ENCODE measurements at places on chromosomes 5 and 9.

DNA sequence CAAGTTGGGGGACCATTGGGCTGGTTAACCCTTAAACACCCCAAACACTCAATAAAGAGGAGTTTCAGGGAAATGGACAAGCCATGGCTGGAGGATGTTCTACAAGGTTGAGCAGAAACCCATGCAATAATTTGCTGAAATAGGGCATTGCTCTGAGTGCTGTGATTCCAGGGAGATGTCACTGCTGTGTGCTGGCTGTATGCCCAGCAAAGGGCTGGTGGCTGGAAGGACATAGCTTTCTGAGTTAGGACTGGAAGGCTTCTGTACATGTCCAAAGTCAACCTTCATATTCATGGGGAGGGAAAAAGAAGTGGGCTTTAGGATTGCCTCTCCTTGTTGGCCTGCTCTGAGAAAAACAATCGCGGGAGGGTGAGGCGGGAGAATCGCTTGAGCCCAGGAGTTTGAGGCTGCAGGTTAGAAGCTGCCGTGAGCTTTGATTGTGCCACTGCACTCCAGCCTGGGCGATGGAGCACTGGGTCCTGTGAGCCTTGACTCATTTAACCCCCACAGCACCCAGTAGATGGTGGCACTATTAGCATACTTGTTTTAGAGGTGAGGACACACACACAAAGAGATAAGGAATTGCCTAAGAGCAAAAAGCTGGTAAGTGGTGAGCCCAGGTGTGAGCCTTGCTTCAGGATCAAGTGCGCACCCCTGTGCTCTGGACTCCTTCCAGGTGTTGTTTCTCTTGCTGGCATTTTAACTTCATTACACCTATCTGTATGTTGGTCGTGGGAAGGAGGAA is 20.4 kb downstream of the IL12B start:
- no peak for DNase-seq

GRCh38 chr9:123131258-123131657 is 97.8 kb downstream of the GPR21 start:
- DNase-seq = no peak

DNA sequence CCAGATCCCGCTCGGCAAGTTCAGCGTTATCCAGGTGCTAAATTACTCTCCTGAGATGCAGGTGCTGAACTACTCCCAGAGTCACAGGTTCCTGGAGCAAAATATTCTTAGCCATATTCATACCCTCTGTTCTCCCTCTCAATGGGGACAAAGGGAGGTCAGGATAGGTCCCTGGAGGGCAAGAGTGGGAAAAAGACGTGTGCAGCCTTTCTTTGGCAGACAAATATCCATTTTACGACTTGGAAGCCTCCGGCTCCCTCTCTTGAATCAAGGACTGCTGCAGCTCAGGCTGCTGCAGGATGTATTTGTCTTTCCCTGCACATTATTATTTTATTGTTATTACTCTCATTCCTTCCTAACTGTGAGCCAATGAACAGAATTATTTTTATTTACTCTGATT is 590.2 kb downstream of the NR2F1-AS1 start:
- no peak for DNase-seq

DNA sequence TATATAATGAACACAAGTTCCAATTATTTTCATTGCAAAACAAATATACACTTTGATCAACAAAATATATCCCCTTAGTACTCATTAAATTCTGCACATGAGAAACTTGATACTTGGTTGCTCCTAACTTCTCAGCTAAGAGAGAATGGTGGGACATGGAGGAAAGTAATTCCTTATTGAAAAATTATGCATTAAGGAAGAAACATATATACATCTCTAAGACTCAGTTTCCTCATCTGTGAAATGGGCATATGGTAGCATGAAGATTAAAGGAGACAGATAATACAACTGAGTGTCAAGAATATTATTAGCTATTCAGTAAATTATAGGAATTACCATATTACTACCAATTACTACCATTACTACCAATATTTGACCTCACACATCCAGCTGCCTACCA is 85.8 kb downstream of the CRB2 start:
- DNase-seq = no peak

DNA sequence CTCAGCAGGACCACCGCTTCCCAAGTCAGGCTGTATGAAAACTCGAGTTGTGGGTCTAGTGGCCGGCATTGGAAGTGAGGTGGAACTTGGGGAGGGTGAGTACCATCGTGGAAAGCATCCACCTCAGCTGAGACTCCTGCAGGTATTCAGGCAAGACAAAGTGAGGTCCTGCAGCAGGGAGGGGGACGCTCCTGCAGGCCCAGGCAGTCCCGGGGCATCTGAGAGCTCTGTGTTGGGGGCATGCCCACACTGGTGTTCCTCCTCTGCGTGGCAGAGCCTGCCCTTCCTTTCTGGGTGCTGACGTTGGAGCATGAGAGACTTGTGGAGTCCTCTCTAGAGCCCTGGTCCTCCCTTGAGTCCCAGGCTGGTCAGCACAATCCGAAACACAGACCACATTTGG is 187.7 kb downstream of the CACNA1B start:
- DNase-seq = no peak

- peak; percentile 84 for DNase-seq
Observed at GRCh38 chr9:34590381-34591247, 1.1 kb upstream of the CNTFR start.

DNA sequence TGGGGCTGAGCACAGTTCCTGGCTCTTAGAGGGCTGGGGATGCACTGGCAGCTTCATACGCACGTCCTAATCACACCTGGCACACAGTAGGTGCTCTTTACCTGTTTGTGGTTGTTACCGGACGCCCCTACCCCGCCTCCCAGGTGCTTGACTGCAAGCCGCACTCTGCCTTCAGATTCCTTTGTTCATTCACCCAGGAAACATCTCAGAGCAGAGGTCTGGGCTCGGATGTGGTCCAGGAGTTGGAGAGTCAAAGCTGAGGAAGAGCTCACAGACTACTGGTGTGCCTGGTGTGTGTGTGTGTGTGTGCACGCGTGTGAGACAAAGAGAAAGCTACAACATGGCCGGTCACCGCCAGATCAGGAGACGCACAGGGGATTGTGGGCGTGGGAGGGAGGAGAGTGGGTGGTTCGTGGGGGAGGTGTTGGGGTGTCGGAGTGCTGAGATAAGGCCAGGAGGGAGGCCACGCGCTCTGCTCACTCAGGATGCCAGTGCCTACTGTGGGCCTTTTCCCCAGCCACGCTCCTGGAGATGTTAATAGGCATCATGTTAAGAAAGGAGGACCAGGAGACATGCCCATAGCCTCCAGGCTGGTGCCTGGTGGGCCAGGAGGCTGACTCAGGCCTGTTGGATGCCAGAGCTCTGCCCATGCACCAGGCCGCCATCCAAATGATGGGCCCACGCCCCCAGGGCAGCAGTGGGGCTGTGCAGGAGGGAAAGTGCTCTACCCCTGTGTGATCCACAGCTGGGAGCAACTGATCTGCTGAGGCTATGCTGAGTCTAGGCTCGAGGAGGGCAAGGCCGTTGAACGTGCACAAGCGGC is 39.9 kb downstream of the CRB2 start:
- peak; percentile 57 for DNase-seq

- DNase-seq = no peak
Observed at GRCh38 chr5:117881426-117882230, 1106.7 kb downstream of the DTWD2 start.

DNA sequence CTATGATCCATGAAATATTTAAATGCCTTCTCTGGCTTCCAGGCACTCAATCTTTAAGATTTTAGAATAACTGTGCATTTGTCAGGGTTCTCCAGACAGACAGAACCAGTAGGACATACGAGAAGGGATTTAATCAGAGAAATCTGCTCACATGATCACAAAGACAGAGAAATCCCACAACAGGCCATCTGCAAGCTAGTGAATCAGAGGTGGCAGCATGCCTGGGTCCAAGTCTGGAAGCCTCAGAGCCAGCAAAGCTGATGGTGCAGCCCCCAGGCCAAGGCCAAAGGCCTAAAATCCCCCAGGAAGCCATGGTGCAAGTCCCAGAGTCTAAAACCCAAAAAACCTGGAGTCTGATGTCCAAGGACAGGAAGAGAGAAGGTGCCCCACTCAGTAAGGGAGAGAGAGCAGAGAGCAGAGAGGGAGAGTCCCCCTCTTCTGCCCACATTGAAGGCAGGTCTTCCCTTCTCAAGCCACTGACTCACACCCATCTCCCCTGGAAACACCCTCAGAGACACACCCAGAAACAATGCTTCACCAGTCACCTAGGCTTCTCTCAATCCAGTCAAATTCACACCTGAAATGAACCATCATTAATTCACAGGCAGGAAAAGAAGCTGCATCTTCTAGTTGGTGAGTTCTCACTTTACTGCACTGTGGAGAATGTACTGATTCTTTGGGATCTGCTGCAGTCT is 48.7 kb downstream of the CAMSAP1 start:
- no peak for DNase-seq

DNA sequence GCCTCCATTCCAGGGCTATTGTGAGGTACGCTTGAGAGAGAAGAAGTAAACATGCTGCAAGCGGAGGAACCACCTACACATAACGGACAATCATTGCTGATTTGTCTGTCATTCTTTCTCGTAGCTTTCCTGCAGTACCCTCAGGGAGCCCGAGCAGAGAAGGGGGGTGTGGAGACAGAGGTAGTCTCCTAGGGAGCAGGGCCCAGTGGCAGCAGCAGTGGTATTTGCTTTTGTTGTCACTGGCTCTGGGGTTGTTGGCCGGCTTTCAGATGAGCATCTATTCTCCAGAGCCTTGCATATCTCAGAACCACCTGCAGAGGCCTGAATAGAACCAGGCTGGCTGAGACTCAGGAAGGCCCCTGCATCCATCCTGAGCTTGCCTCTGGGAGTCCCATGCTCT is 19.9 kb downstream of the ENHO start:
- no peak for DNase-seq

GRCh38 chr5:136020001-136020382 is 8.8 kb upstream of the TGFBI start:
- DNase-seq = no peak

- DNase-seq = no peak
Observed at GRCh38 chr9:98960409-98960808, 16.7 kb downstream of the COL15A1 start.

GRCh38 chr5:44387921-44388320 is 1.3 kb downstream of the FGF10 start:
- peak; percentile 37 for DNase-seq

- DNase-seq = no peak
Observed at GRCh38 chr9:136373300-136374182, at the start of gene CARD9. Gene CARD9 (minus strand): TSS chr9:136373669. CDS start chr9:136372078, 1,591 bp downstream.

DNA sequence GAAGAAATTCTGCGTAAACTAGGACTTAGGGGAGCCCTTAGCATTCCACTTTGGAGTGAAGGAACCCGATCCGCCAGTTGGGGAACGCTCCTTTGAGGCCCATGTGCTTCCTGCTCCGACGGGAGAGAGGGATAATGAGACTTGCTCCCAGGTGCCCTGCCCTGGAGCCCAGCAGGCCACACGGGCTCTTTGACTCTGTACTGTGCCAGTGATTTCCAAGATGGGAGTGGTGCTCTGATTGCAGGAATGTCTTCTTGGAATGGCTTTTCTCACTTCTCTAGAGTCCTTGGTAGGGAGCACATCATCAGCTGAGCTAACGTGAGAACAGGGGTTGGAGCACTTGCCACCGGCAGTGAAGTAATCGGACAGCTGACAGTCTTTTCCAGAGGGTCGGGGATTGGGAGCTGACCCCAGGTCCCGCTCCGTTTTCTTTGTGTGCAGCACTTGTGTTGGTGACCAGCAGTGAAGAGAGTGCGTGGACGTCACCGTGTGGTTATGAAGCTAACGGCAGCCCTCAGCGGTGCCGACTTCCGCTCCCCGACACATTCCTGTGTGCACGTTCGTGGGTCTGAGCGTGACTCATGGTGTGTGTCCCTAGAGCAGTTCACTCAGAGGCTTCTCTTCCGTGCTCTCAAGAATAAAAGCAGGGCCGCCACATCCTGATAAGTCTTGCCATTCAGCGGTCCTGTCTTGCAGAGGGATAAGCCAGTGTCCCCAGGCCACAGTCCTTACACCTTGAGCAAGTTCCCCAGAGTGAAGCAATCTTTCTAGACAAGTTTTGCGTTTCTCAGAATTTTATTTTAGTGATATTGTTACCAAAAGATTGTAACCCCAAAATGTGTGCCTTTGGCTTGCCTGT is 25.6 kb downstream of the ABL1 start:
- no peak for DNase-seq

- no peak for DNase-seq
Observed at GRCh38 chr5:105508519-105508918, 1945.9 kb upstream of the NUDT12 start.

DNA sequence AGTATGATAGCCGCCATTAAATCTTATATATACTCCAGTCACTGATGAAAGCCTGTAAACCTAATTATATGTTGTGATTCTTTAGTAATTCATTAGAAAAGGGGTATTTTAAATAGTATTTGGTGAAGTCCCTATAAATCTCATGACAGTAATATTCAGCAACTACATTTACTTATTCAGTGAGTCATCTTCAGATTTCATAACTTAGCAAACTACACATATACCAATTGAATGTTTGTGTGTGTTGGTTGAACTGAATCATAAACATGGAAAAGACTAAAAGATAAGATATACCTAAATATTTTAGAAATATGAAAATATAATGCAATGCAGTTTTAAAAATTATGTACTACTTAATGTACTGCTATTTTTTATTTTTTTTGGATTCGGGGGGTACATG is 1050.4 kb downstream of the MAT2B start:
- no peak for DNase-seq

DNA sequence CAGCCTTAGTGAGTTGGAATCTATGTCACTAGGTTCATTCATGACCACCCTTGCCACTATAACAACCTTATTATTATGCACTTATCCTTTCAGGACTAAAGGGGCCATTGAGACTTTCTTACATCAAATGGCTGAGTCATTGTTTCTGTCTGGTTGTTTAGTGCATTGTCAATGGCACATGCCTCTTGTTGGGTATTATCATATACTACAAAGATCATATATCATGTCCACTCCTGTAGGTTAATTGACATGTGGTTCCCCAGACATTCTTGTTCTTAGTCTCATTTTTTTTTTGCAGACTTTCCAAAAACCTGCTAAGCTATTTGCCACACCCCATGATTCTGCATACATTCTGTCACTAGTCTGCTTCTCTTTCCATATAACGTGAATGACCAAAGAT is 66.7 kb upstream of the PRDM9 start:
- no peak for DNase-seq

DNA sequence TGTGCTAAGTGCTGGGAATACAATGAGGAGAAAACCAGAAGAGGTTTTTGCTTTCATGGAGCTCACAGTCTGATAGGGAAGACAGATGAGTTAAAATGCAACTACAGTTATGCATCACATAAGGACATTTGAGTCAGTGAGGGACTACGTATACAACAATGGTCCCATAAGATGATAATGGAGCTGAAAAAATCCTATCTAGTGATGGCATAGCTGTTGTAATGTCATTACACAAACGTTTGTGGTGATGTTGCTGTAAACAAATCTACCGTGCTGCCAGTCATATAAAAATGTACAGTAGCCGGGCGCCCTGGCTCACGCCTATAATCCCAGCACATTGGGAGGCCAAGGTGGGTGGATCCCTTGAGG is 110.1 kb upstream of the RAD23B start:
- no peak for DNase-seq

DNA sequence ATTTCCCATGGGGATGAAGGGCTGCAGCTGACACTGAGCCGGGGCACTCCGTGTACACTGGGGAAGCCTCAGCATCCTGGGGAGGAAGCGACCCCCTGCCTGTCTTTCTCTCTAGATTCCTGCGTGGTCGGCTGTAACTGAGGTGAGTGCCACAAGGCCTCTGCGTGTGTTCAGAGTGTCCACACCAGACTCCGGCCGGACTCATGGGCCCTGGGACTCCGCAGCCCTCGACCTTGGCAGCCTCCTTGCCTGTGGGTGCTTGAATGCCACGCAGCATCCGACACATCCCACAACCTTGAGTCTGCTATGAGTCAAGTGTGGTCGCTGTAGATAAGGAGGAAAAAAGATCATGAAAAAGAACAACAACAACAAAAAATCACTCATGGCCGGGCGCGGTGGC is 23.4 kb downstream of the PAEP start:
- peak; percentile 44 for DNase-seq

- no peak for DNase-seq
Observed at GRCh38 chr9:118529210-118529609, 825.0 kb downstream of the TLR4 start.
